ENCODE measurements at places on chromosomes 7 and 10. TPM values are rescaled to one million over a fixed set of nuclear protein-coding genes. Genes with fewer than 3 reads are reported as not detected.

USP6NL gene
- 12.5 TPM for total RNA-seq

LRRC4 gene
- 11.2 TPM for total RNA-seq

HECW1 gene
- 1.0 TPM for total RNA-seq

OR2A1 gene
- 0.16 TPM for total RNA-seq

SLC18A3 gene
- not detected for total RNA-seq

GRCh38 chr10:2576892-2577291 lies 490.5 kb upstream of the PFKP start:
- H3K36me3 ChIP-seq, result no peaks in the 10 kb centered on the region
- no peak overlapping the region for H3K4me3 ChIP-seq
- H3K27ac ChIP-seq, result no peak overlapping the region
- no peaks in the 10 kb centered on the region for H3K27me3 ChIP-seq

- no peak overlapping the region for H3K27ac ChIP-seq
- H3K36me3 ChIP-seq, result no peaks in the 10 kb centered on the region
- H3K4me3 ChIP-seq, result no peak overlapping the region
- H3K27me3 ChIP-seq, result no peaks in the 10 kb centered on the region
- no peaks in the 10 kb centered on the region for H3K4me1 ChIP-seq
- DNase-seq, result no peak
Measured at GRCh38 chr10:74586088-74586585, 240.3 kb upstream of the KAT6B start.

GRCh38 chr10:76983624-76984023 lies 654.0 kb downstream of the KCNMA1 start:
- H3K27me3 ChIP-seq, result no peaks in the 10 kb centered on the region
- H3K4me1 ChIP-seq, result no peaks in the 10 kb centered on the region
- H3K36me3 ChIP-seq, result no peaks in the 10 kb centered on the region
- H3K27ac ChIP-seq, result no peak overlapping the region

- no peak for DNase-seq
- no peaks in the 10 kb centered on the region for H3K36me3 ChIP-seq
- H3K4me1 ChIP-seq, result no peaks in the 10 kb centered on the region
- no peaks in the 10 kb centered on the region for H3K27me3 ChIP-seq
Measured at GRCh38 chr7:27316311-27316710, 73.7 kb downstream of the EVX1 start.

- H3K27me3 ChIP-seq, result no peaks in the 10 kb centered on the region
- no peak for DNase-seq
- peaks cover 2% of the 10 kb centered on the region for H3K36me3 ChIP-seq
- no peak overlapping the region for H3K4me3 ChIP-seq
- no peak overlapping the region for H3K27ac ChIP-seq
- H3K4me1 ChIP-seq, result no peaks in the 10 kb centered on the region
Measured at GRCh38 chr7:77580762-77581350, 43.8 kb downstream of the PTPN12 start.

- peaks cover 7% of the 10 kb centered on the region for H3K4me1 ChIP-seq
- H3K27me3 ChIP-seq, result no peaks in the 10 kb centered on the region
- DNase-seq, result no peak
- no peaks in the 10 kb centered on the region for H3K36me3 ChIP-seq
- peak overlapping the region; percentile 93 for H3K27ac ChIP-seq
Measured at GRCh38 chr7:137967143-137968018, 34.5 kb downstream of the CREB3L2 start.

- no peaks in the 10 kb centered on the region for H3K36me3 ChIP-seq
- no peaks in the 10 kb centered on the region for H3K4me1 ChIP-seq
- H3K27me3 ChIP-seq, result no peaks in the 10 kb centered on the region
- H3K27ac ChIP-seq, result no peak overlapping the region
- H3K4me3 ChIP-seq, result no peak overlapping the region
- DNase-seq, result no peak
Measured at GRCh38 chr7:100489824-100490223, 6.1 kb downstream of the NYAP1 start.

DNA sequence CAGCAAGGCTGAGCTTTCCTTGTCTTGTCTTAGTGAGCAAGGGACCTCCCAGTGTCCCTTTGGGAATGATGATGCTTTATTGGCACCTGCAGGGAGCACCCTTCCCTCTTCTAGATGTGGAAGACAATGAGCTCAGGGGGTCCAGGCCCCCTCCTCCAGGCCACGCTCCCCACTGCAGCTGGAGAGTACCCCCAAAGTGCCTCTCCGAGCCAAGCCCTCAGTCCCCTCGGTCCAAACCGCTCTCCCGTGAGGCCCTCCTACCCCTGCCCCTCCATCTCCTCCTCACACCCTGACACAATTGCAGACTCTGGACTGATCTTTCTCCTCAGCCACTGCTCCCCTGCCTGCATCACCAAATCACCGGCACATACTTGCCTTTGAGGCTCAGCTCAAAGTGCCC lies 16.7 kb downstream of the RBP3 start:
- H3K4me3 ChIP-seq, result no peak overlapping the region
- H3K4me1 ChIP-seq, result no peaks in the 10 kb centered on the region
- no peaks in the 10 kb centered on the region for H3K27me3 ChIP-seq
- no peak for DNase-seq
- H3K27ac ChIP-seq, result no peak overlapping the region

- H3K27me3 ChIP-seq, result no peaks in the 10 kb centered on the region
- no peak overlapping the region for H3K4me3 ChIP-seq
- no peaks in the 10 kb centered on the region for H3K4me1 ChIP-seq
- no peak for DNase-seq
Measured at GRCh38 chr10:17488848-17489247, 34.5 kb upstream of the ST8SIA6 start.

GRCh38 chr10:123140164-123140982 lies 4.6 kb downstream of the HMX3 start:
- no peak overlapping the region for H3K4me3 ChIP-seq
- no peaks in the 10 kb centered on the region for H3K27me3 ChIP-seq
- H3K27ac ChIP-seq, result no peak overlapping the region
- no peak for DNase-seq
- no peaks in the 10 kb centered on the region for H3K4me1 ChIP-seq
- no peaks in the 10 kb centered on the region for H3K36me3 ChIP-seq

DNA sequence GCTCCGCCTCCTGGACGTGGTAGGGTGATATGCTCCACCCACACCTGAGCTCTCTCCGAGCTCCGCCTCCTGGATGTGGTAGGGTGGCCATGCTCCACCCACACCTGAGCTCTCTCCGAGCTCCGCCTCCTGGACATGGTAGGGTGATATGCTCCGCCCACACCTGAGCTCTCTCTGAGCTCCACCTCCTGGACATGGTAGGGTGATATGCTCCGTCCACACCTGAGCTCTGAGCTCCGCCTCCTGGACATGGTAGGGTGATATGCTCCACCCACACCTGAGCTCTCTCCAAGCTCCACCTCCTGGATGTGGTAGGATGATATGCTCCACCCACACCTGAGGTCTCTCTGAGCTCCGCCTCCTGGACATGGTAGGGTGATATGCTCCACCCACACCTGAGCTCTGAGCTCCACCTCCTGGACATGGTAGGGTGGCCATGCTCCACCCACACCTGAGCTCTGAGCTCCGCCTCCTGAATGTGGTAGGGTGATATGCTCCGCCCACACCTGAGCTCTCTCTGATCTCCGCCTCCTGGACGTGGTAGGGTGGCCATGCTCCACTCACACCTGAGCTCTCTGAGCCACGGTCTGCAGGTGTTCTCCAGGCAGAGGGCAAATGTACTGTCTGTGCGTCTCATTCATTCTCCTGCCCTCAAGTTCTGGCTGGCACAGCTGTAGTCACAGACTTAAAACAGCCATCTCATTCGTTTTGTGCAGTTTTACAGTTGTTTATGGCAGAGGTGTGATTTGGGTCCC lies 252.4 kb downstream of the DIP2C start:
- H3K36me3 ChIP-seq, result no peaks in the 10 kb centered on the region
- DNase-seq, result no peak
- no peaks in the 10 kb centered on the region for H3K4me1 ChIP-seq
- no peaks in the 10 kb centered on the region for H3K27me3 ChIP-seq
- H3K27ac ChIP-seq, result no peak overlapping the region
- no peak overlapping the region for H3K4me3 ChIP-seq

- no peaks in the 10 kb centered on the region for H3K36me3 ChIP-seq
- no peak overlapping the region for H3K27ac ChIP-seq
- no peaks in the 10 kb centered on the region for H3K4me1 ChIP-seq
- DNase-seq, result no peak
- H3K27me3 ChIP-seq, result no peaks in the 10 kb centered on the region
Measured at GRCh38 chr7:66099232-66099550, 15.5 kb upstream of the CRCP start.

DNA sequence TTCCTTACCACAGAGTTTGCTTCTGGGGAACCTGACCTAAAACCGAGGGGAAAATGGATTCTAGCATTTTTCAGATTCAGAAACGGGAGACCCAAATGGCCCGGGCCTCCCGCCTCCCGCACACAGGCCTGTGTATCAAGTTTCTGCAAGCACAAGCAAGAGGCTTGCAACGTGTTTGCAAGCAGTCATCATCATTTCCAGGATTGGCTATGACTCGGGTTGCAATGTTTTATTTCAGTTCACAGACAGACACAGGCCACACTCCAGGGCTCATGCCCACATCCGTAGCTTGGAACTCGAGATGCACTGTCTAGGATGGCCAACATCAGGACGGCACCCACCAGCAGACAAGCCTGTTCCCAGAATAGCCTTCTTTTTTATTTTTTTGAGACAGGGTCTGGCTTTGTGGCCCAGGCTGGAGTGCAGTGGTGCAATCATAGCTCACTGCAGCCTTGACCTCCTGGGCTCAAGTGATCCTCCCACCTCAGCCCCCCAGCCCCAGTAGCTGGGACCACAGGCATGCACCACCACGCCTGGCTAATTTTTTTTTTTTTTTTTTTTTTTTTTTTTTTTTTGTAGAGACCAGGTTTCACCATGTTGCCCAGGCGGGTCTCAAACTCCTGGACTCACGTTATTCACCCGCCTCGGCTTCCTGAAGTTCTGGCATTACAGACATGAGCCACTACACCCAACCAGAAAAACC lies 68.1 kb upstream of the FOXK1 start:
- DNase-seq, result no peak
- no peaks in the 10 kb centered on the region for H3K4me1 ChIP-seq
- no peak overlapping the region for H3K27ac ChIP-seq

DNA sequence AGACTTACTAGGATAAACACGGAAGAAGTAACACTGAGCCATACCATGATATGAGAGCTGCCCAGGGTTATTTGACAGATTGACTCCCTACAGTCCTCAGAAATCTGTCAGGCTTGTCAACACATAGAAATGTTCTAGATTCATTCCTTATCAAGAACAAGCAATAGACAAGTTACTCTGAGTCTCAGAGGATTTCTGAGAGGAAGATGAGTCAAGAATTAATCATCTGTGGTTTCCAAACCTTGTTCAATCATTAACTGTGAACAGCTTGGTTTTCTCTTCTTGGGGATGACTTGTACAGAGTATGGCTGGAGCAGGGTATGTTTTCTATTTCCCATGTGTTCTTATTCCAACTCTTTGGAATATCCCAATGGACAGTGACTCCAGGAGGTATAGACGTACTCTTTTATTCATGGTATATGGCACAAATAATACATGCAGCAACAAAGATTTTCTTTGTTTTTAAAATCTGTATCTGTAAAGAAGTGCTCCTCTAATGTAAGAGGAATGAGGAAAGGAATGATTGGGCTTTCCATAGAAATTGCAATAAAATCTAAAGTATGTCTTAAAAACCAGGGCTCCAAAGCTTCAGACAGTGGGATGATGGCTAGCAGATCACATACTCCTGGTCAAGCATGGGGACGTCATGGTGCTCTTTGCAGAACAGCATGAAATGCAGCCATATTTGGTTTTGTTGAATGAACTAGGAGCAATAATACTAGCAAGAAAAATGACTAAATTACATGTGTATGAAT lies 11.9 kb upstream of the SFR1 start:
- H3K4me3 ChIP-seq, result no peak overlapping the region
- H3K36me3 ChIP-seq, result no peaks in the 10 kb centered on the region
- DNase-seq, result no peak
- no peaks in the 10 kb centered on the region for H3K27me3 ChIP-seq
- no peak overlapping the region for H3K27ac ChIP-seq
- H3K4me1 ChIP-seq, result no peaks in the 10 kb centered on the region

- H3K27ac ChIP-seq, result no peak overlapping the region
- no peak for DNase-seq
- H3K4me3 ChIP-seq, result no peak overlapping the region
- H3K36me3 ChIP-seq, result no peaks in the 10 kb centered on the region
- no peaks in the 10 kb centered on the region for H3K27me3 ChIP-seq
Measured at GRCh38 chr10:7679256-7679655, 12.5 kb upstream of the ITIH5 start.

GRCh38 chr10:1738950-1739349 lies 1.6 kb upstream of the ADARB2 start:
- H3K27me3 ChIP-seq, result no peaks in the 10 kb centered on the region
- H3K36me3 ChIP-seq, result no peaks in the 10 kb centered on the region
- no peak overlapping the region for H3K4me3 ChIP-seq
- H3K4me1 ChIP-seq, result no peaks in the 10 kb centered on the region
- H3K27ac ChIP-seq, result no peak overlapping the region

All from aorta (tissue), 5 donors.